ENCODE measurements at places on chromosomes 6 and 20.

- no peak for DNase-seq
These were observed 18.7 kb upstream of the HECA start for GRCh38 chr6:139115989-139116758.

- DNase-seq, result no peak
These were observed 5.8 kb upstream of the CDC5L start for GRCh38 chr6:44381739-44382138.

GRCh38 chr20:36591854-36592641 is 13.5 kb upstream of the RAB5IF start:
- DNase-seq, result peak; percentile 15

- DNase-seq, result no peak
These were observed 14.0 kb upstream of the KIF3B start for GRCh38 chr20:32263398-32263954.

DNA sequence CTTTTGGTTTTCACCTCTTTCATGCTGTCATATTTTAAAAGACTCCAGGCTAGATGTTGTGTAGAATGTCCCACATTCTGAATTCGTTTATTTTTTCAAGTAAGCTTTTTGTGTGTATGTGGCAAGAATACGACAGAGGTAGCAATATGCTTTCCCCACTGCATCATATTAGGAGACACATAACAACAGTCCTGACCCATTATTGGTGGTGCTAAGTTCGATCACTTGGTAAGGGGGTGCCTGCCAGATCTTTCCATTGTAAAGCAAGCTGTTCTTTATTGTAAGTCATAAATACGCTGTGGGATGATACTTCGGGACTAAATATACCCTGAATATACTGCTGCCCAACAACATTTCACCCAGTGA is 588 bp upstream of the NCOA3 start:
- no peak for DNase-seq

DNA sequence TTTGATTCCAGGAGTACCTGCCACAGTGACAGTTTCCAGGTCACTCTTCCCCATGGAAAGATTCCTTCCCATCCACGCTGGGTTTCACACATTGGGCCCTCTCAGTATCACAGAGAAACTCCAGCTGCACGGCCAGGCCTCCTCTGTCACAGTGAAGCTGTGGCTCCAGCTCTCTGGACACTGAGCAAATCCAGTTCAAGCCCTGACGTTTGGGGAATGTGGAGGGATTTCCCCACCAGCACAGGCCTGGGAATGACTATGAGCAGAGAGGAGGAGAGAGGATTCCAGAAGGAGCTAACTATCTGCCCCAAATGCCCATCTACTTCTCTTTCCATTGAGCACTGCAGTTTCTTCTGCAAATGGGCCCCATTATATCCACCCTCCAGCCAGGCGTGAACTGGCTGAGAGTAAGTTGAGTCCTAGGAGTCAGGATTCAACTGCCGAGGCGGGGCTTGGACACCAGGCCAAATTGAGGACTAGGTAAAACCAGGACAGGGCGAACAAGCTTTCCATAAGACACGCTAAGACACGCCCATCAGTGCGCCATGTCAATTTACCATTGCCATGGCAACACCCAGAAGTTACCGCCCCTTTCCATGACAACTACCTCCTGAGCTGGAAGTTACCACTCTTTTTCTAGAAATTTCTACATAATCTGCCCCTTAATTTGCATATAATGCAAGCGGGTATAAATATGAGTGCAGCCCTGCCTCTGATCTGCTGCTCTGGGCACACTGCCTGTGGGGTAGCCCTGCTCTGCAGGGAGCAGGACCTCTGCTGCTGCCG is 9.2 kb upstream of the BNIP5 start:
- DNase-seq, result no peak

- no peak for DNase-seq
These were observed 1.5 kb downstream of the LAMA4 start for GRCh38 chr6:112252571-112253497.

- DNase-seq, result no peak
These were observed 9.4 kb upstream of the ZBTB46 start for GRCh38 chr20:63840405-63840828.

GRCh38 chr20:38969708-38970107 is 7.6 kb downstream of the DHX35 start:
- DNase-seq, result no peak

GRCh38 chr6:19325335-19325789 is 511.8 kb upstream of the ID4 start:
- no peak for DNase-seq

DNA sequence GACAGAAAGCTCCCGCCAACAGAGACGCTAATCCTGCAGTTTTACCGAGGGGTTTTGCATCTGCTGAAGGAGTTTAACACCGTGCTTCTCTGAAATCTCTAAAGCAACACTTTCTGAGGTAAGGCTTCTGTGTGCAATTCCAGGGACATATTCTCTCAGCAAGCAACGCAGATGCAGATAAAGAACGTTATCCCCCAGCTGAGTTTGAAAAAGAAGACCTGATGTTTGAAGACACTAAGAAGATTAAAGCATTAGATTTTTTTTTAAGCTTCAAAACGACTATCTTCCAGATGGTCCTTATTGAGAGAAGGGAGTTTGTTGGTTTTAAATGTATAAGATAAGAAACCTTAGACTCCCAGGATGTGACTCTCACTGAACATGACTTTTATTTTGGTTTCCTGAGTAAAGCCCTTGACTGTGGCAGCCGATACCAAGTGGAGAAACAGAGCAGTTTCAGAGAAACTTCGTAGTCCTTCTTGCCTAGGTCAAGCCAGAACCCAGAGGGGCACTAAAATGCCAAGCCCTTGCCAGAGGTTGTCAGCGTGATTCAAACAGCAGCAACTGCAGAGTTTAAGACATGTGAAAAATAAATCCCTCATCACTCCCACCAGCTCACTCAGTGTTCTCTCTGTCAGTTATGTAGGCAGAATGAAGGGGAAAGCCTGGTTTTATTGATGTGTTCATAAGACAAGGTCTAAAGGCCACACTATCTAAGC is 353.3 kb upstream of the CNR1 start:
- DNase-seq, result no peak

GRCh38 chr6:99364026-99364425 is 14.6 kb upstream of the FAXC start:
- DNase-seq, result no peak

DNA sequence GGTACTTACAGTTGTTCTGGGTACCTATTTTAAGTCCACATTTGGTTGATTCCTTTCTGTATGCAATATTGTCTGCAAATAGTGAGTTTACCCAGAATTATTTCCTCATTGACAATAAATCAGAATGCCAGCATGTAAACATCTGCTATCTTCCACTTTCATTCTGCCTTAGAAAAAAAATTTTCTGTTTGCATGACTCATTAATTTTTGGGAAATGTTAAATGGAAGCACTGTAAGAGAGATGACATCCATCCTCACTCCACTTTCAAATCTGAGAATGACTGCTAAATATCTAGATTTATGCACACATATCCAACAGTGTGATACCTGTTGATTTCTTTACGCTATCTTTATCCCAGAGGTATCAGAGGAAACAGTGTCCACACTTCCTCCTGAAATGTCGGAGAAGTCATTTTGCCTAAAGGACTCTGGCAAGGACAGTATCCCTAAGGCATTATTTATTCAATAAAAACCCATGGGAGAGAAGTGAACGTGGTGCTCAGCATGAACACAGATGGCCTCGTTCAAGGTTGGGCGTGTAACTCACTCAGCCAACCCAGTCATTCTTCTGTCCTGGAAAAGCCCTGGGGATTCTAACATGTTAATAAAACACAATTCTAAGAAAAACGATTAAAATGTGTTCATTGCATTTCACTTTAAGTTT is 780.9 kb downstream of the QKI start:
- no peak for DNase-seq

- peak; percentile 28 for DNase-seq
These were observed 16.1 kb upstream of the ZNF217 start for GRCh38 chr20:53609491-53610445.

- DNase-seq, result no peak
These were observed 30.7 kb downstream of the PARD6B start for GRCh38 chr20:50762045-50762422.

GRCh38 chr20:8994045-8994444 is 74.8 kb upstream of the PLCB4 start:
- no peak for DNase-seq

DNA sequence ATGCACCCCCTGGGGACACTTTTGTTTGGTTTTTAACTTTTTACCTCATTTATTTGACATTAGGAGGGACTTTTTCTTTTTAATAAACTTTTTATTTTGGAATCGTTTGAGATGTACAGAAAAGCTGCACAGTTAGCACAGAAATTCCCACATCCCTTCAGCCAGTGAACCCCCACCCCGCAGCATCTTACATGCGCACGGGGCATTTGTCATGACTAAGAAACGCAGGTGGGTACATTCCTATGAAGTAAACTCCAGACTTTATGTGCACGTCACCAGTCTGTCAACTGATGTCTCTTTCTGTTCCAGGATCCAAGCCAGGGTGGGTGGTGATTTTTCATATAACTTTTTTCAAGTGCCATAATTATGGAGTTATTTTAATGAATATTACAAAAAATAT is 4.9 kb upstream of the ZNF831 start:
- DNase-seq, result no peak

GRCh38 chr20:1537731-1538058 is 19.8 kb downstream of the SIRPD start:
- no peak for DNase-seq

All from effector CD8-positive, alpha-beta T cell (primary cell).